Activated naive CD4-positive, alpha-beta T cell treated with anti-CD3 and anti-CD28 coated beads, Interleukin-2, amount 50 U/mL, for 16 hours (primary cell): ENCODE measurements at places on chromosomes 2 and 18.

DNA sequence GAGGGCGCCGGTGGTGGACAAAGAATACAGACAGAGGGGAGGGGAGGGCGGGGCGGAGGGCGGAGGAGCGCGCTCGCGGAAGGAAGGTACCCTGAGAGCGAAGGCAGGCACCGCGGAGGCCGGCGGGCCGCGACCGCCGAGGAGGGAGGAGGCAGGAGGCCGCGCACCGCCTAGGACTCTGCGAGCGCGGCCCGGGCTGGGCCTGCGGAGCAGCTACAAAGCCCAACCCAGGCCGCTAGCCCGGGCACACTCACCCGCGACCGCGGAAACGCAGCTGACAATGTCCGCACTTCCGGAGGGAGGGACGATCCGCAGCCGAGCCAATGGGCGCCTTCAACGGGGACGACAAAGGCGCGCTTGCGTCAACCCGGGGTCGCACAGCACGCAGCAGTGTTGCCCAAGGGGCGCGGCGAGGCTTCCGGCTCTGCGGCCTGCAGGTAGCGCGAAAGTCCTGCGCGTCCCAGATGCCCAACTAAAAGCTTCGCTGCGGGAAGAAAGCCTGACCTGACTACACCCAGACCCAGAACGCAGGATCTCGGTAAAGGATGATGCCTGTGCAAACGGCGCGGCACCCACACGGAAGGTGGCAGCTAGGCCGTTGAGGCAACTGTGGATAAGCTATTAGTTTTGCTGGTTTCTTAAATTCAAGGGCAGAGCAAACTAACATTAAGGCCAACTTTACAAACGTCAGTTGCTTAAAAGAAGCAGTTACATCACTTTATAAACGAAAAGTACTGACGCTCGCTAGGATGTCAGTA lies at the start of gene C18orf32:
TSS of gene C18orf32 (minus strand) at position 282 of the 758 bp plus-strand sequence. CDS start 3,486 bp downstream, outside the sequence.
- peak; percentile 93 for DNase-seq

DNA sequence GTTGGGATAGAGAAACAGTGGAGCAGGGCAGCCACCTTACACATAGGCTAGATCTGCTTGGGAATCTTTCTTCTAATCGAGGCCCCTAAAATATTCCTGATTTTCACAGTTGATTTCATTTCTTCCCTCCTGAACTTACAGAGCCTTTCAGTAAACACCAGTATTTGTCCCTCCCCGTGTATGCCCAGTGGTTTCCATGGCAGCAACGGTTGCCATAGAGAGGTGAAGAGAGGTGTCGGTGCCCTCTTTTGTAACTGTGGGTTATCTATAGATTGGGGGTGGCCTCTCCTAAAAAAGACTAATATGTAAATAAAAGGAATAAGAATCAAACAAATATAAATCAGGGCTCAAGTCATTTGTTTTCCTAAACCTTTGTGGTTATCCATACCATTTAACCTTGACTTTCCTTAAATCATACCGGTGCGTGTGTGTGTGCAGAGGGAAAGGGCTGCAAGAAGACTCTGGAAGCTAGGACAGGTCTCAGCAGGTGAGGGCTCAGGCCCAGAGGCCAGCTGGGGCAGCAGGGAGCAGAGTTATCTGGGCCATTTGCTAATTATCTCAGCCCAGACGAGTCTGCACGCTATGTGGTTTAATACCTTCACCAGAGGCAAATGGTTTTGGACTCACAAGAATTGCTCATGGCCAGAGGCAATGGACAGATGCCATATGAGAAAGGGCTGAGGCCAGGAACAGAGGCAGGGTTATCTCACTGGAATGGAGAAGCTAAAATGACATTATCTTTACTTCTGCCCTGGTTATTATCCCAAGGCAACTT lies 35.5 kb downstream of the LIPG start:
- no peak for DNase-seq

GRCh38 chr2:68375582-68375981 lies 10.5 kb downstream of the PLEK start:
- no peak for DNase-seq

DNA sequence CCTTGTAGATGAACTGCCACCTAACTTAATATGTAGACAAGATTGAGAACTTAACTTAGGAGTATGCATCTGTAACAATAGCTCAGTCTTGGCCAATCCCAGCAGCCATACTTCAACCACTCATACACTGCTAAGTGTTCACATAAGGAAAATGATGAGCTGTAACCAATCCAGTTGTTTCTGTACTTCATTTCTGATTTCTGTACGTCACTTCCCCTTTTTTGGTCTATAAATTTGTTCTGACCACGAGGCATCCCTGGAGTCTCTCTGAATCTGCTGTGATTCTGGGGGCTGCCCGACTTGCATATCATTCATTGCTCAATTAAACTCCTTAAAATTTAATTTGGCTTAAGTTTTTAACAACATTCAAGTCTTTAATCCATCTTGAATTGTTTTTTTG lies 6.4 kb downstream of the SH3YL1 start:
- no peak for DNase-seq

GRCh38 chr18:46625069-46625468 lies 32.0 kb downstream of the LOXHD1 start:
- DNase-seq, result no peak

DNA sequence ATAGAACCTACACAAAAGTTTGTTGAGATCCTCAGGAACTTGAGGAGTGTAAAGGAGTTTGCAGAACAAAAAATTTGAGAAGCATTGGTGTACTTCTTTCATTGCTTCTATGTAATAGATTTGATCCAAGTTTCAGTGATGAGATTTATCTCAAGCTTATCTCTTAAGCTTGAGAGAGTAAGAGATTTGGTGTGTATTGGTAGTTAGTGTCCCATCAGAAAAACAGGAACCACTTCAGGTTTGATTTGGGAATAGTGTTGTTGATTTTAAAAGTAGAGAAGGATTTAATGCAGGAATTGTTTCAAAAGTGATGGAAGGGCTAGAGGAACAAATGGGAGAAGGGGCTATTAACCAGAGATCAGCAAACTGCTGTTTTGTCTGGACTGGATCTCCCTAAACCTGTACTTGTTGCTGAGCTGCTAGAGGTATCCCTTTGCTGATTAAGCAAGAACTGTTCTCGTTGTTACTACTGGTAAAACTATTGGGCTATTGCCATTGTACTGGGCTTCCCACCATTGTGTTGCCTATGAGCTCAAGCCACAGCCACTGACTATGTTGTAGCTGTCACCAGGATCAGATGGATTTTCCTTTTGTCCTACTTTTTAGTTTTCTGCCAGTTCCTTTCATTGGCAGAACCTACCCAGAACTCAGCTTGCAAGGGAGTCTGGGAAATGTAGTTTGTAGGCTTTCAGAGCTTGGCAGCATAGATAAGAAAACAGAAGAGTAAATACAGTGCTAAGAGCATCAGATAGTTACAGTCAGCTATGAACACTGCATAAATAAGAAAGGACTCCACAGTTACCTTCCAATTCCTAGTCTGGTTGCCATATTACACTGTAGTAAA lies 39.3 kb downstream of the RAB10 start:
- no peak for DNase-seq

- DNase-seq, result no peak
These were observed 54.7 kb upstream of the SP5 start for GRCh38 chr2:170660409-170660808.

- DNase-seq, result no peak
These were observed 19.4 kb downstream of the DNMT3A start for GRCh38 chr2:25322312-25322711.

- no peak for DNase-seq
These were observed 43.0 kb downstream of the STAT1 start for GRCh38 chr2:190970873-190971506.

- DNase-seq, result no peak
These were observed 51.9 kb downstream of the DCDC2C start for GRCh38 chr2:3755277-3755676.

GRCh38 chr2:27208486-27209050 lies 3.3 kb upstream of the ATRAID start:
- DNase-seq, result no peak

DNA sequence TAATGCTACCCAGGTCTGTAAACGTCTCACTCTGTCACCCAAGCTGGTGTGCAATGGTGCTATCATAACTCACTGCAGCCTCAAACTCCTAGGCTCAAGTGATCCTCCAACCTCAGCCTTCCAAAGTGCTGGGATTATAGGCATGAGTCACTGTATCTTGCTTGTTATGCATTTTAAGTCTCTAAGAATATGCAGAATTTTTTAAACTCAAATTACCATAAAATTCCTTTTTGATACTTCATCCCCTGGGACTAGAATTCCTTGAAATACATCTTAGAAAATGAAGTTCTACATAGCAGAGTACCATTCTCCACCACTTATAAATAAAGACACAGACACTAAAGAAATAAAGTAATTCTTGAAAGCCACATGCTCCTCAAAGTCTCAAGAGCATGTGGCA lies 30.2 kb upstream of the LRATD1 start:
- no peak for DNase-seq

DNA sequence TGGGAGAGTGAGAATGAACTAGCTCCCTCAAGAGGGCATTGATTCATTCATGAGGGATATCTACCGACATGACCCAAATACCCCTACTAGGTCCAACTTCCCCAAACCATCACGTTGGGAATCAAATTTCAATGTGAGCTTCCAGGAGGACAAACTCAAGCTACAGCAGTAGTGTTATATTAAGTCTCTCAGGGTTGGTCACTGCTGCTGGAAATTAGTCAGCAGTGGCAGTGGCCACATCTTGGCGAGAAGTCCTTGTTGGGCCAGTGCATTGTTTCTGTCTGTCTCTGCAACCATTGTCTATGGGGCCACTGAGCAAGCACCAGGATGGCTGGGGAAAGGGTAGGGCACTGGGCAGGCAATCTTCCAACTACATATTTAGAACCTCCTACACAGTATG lies 47.5 kb downstream of the THUMPD2 start:
- DNase-seq, result no peak

GRCh38 chr2:216107760-216108159 lies 1.4 kb upstream of the XRCC5 start:
- DNase-seq, result no peak
